ENCODE measurements at places on chromosomes 7 and 10.

DNA sequence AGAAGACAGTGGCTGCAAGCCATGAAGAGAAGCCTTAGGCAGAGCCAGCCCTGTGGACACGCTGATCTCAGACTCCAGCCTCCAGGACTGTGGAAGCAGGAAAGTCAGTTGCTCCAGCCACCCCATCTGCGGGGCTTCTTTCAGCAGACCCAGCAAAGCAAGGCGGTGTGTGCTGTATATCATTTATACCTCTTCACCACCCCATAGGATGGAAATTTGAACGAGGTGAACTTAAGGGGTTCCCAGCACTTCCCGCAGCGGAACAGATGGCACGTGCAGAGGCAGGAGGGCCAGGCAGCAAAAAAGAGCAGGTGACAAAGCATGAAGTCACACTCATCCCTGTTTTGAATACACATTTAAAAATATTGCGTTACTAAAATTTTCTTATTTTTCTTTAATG lies 159.4 kb downstream of the ADARB2 start:
- no peak for DNase-seq

DNA sequence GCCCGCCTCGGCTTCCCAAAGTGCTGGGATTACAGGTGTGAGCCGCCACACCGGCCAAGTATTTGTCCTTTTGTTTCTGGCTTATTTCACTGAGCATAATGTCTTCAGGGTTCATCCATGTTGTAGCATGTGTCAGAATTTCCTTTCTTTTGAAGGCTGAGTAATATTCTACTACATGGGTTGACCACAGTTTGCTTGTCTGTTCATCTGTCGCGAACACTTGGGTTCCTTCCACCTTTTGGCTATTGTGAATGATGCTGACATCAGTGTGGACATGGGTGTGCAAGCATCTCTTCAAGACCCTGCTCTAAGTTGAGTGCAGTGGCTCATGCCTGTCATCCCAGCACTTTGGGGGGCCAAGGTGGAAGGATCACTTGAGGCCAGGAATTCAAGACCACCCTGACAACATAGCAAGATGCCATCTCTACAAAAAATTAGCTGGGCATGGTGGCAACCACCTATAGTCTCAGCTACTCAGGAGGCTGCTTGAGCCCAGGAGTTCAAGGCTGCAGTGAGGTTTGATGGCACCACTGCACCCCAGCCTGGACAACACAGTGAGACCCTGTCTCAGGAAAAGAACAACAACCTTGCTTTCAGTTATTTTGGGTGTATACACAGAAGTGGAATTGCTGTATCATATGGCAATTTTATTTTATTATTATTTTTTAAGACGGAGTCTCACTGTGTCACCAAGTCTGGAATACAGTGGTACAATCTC lies 17.0 kb downstream of the CHST12 start:
- no peak for DNase-seq

GRCh38 chr10:1411956-1412355 lies 325.4 kb downstream of the ADARB2 start:
- no peak for DNase-seq

DNA sequence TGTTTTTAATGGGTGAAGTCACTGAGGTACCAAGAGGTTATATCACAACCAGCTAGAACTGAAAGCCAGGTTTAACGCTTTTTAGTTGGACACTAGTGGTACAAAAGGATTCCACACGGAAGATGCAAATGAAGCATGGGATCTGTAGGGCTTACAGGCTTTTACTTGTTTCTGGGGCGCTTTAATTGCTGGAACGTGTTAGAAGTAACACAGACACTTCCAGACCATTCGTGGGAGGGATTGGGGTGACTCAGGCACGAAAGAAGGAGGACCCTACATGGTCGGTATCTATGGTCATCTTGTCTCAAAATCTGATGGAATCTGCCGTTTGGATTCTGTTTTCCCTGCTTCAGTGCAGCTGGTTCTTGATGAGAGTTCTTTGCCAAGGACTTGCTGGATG lies 1.0 kb downstream of the YKT6 start:
- no peak for DNase-seq

GRCh38 chr10:80173466-80173865 lies 31.9 kb downstream of the ANXA11 start:
- no peak for DNase-seq

DNA sequence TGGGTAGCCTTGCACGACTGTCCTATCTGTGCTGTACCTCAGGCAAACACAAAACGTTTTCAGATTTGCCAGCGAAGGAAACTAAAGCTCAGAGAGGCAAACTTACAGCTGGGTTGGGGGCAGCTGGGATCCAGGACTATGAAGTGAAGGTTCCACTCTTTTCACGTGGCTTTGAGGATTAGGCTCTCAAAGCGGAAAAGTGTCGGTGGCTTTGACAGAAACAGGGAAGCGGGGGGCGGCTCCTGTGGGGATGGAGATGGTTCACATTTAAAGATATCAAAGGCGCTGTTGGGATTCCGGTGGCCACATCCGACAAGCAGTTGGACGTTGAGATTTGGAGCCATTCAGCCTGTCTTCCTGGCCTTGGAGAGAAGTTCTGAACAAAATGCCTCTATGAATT lies 958.3 kb upstream of the ZNF722 start:
- DNase-seq, result no peak

GRCh38 chr7:76246804-76247389 lies 45.2 kb downstream of the SRRM3 start:
- no peak for DNase-seq

DNA sequence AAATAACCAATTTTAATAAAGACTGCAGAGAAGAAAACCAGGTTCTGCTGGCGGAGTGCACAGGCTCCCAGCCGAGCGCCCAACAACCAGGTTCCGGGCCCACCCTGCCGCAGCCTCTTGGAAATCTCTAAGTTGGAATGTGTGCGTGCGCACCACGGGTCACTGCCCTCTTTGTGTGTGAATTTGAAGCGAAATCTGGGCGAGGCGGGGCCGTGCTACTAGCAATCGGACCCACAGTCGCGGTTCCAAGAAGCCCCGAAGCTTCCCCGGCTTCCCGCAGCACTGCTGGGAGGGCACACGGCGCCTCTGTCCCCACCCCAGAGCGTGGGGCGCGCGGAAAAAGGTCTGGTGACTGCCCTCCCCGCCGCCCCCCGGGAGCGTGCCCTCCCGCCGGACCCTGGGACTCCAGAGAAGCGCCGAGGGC lies 666 bp upstream of the MAP3K8 start:
- peak; percentile 63 for DNase-seq

DNA sequence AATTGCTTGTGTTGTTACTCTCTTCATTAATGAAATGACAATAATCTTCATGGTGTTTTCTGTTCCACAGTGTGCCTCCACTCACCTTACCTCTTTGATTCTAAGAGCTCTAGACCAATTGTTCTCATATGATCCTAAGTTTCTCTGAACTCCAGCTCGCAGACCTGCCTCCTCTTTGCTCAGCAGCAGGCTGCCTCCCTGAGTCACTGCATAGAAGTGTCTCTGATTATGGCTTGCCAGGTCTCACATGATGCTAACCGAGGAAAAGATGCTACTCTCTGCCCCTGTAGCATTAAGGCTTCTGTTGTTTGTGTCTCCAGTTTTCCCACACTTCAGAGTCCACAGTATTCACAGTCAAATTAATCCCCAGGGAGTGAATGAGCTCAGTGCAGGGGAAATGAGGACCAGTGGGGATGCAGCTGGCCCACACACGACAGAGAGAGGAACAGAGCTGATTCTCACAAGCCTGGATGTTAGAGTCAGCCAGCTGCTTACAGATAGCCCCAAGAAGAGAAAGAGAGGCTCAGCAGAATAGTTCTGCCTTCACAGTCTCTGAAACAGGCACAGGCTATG lies 145.9 kb upstream of the EGR2 start:
- DNase-seq, result no peak

GRCh38 chr10:84452003-84452402 lies 123.6 kb downstream of the CCSER2 start:
- no peak for DNase-seq

- no peak for DNase-seq
These were observed 182.4 kb downstream of the MALRD1 start for GRCh38 chr10:19231034-19231433.

GRCh38 chr10:52212062-52212461 lies 102.0 kb upstream of the DKK1 start:
- DNase-seq, result no peak

DNA sequence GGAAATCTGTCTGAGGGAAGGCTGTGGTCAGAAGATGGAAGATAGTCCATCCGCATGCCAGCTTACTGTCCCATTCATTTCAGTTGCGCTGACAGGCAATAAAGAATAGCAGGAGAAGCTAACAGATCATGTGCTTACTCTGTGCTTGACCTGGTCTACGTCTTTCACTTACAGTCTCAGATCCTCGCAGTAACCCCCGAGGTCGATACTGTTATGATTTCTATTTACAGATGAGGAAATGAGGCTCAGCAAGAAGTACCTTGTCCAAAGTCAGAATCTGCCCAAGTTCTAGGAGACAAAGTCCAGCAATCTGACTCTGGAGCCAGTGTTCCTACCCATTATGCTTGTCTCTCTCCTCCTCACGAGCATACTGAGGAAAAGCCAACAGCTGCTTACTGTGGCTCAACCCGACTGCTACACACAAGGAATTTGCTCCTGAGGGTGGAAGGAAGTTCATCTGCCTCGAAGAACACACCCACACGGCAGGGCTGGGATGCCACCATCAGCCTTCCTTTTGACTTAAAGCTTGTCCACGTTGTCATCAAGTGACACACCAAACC lies 74.2 kb downstream of the MINPP1 start:
- no peak for DNase-seq

GRCh38 chr10:16231734-16232435 lies 204.9 kb upstream of the PTER start:
- DNase-seq, result no peak

GRCh38 chr10:12823328-12823727 lies 178.2 kb downstream of the CCDC3 start:
- DNase-seq, result no peak

- DNase-seq, result no peak
These were observed 151.0 kb downstream of the CHN2 start for GRCh38 chr7:29345590-29345989.

- no peak for DNase-seq
These were observed 411.8 kb downstream of the PTPRN2 start for GRCh38 chr7:158175779-158176178.

DNA sequence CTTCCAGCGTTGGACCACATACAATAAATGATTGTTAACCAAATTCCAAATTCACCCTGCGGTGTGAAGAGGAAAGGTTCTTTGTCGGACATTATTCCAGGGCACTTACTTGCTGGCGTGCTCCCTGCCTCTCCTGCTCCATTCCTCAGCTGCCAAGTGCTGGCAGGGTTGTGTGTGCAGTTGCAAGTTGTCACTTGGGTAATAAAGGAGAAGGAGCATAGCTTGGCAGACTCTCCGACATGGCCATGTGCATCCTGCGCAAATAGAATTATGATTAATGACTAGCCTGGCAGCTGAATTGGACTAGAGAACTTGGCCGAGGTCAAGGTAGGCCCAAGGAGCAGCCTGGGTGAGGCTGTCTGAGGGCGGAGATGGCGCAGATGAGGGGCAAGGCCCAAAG lies 92.3 kb upstream of the ELMO1 start:
- no peak for DNase-seq

GRCh38 chr7:137329411-137329810 lies 14.1 kb downstream of the PTN start:
- no peak for DNase-seq

DNA sequence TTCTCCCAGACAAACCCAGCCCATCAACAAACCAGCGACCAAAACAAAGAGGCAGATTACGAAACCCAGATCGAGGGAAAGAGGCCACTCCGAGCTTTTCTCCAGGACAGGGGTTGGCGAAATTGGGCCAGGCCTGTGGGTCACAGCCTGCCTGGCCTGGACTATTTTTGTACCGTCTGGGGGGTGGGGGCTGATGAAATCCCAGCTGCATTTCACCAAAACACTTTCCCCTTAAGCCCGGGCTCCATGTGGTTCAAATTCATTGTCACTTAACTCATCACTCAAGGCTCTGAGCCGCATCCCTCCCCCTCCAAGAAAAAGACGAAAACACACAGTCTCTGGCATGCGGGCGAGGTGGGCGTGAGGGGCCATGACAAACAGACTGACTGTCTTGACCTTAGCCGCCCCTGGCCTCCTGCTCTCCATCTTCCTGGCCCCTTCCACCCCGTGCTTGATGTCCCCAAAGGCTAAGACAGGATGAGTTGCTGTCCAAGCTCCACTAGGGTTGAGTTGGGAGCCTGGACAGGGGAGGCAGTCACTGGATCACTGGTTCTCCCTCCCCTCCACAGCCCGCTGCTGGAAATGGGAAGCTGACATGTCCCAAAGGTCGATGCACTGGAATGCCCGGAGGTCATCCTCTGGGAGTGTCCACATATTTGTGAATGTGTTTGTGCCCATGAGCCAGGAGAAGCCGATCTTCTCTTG lies 19.2 kb downstream of the TMEM270 start:
- no peak for DNase-seq

DNA sequence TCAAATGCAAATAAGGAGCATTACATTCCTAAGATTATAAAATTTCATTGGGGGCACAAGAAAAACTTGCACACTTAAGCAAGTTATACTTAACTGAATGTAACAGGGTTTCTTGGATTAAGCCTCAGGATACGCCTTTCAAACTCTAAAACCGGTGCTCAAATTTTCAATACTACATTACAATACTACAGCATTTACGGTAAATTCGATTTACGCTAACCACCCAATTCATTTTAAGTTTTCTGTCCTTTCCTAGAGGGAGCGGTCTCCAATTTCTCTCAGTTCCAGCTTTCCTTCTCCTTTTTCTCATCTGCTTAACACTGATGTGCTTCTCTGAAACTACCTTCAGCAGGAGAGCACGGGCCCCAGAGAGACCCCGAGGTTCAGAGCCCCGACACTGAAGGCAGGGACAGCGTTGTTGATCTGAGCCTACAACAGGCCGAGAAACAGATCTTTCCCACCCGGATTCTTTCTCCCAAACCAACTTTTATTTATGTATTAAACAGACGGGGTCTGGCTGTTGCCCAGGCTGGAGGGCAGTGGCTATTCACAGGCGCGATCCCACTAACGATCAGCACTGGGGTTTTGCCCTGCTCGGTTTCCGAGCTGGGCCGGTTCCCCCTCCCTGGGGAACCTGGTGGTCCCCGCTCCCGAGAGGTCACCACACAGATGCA lies 798 bp downstream of the ZNF425 start:
- DNase-seq, result no peak

- no peak for DNase-seq
These were observed 183.2 kb upstream of the POT1 start for GRCh38 chr7:125112850-125113249.

GRCh38 chr10:61091531-61091930 lies 147.5 kb upstream of the RHOBTB1 start:
- DNase-seq, result no peak

DNA sequence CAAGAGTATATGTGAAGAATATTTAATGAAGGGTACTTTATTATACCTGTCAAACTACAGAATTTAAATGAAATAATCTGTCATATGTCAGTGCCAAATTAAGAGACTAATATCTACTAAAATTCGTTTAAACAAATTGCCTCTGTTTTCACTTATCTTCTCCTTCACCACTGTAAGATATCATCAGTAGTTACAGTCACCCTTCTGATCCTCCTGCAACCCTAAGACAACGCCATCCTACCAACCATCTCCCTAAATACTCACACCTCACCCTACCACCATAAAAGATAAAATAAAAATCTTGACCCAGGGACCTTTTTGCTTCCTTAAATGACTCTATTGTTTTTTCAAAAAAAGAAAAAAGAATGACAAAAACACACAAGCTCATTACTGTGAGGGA lies 20.8 kb downstream of the EZH2 start:
- DNase-seq, result no peak

All from progenitor cell of endocrine pancreas (in vitro differentiated cells).